ENCODE measurements at places on chromosomes 12 and 14. TPM values are rescaled to one million over a fixed set of nuclear protein-coding genes. Genes with fewer than 3 reads are reported as not detected.

Gene SLCO1B1
- total RNA-seq = not detected

Gene HSPA2
- total RNA-seq = 3.0 TPM

Gene CHD8
- 46.5 TPM for total RNA-seq

- no peaks in the 10 kb centered on the region for H3K36me3 ChIP-seq
- no peak for DNase-seq
- H3K27ac ChIP-seq = no peak overlapping the region
- H3K4me3 ChIP-seq = no peak overlapping the region
- no peaks in the 10 kb centered on the region for H3K27me3 ChIP-seq
Measured at GRCh38 chr12:78672033-78672432, 192.5 kb upstream of the SYT1 start.

Gene GNB3
- total RNA-seq = 0.14 TPM
